Activated T-cell treated with anti-CD3 and anti-CD28 coated beads, Interleukin-2, amount 50 U/mL, for 4 hours (primary cell): ENCODE measurements at places on chromosomes 2 and 18. TPM values are rescaled to one million over a fixed set of nuclear protein-coding genes. Genes with fewer than 3 reads are reported as not detected.

The CD28 gene
- 78.3 TPM for total RNA-seq

The GCG gene
- not detected for total RNA-seq

The SANBR gene
- total RNA-seq = 0.84 TPM

The NCKAP5 gene
- not detected for total RNA-seq

The PRSS56 gene
- not detected for total RNA-seq

The PLGLB2 gene
- not detected for total RNA-seq

The PSMG2 gene
- 103 TPM for total RNA-seq
